Naive thymus-derived CD4-positive, alpha-beta T cell (primary cell): ENCODE measurements at places on chromosomes 7 and 10. TPM values are rescaled to one million over a fixed set of nuclear protein-coding genes. Genes with fewer than 3 reads are reported as not detected.

Gene ZSCAN25
- polyA plus RNA-seq: 15.5 TPM

Gene SLC18A3
- polyA plus RNA-seq: not detected

GRCh38 chr7:101241015-101241363 is 3.4 kb upstream of the CLDN15 start:
- DNase-seq: no peak

Gene CLRN3
- not detected for polyA plus RNA-seq

- no peak for DNase-seq
Measured at GRCh38 chr10:60865198-60865783, 78.7 kb downstream of the RHOBTB1 start.

GRCh38 chr10:129274748-129275474 is 192.1 kb upstream of the MGMT start:
- no peak for DNase-seq

Gene HMX3
- polyA plus RNA-seq: not detected

Gene SORBS1
- polyA plus RNA-seq: 0.79 TPM

DNA sequence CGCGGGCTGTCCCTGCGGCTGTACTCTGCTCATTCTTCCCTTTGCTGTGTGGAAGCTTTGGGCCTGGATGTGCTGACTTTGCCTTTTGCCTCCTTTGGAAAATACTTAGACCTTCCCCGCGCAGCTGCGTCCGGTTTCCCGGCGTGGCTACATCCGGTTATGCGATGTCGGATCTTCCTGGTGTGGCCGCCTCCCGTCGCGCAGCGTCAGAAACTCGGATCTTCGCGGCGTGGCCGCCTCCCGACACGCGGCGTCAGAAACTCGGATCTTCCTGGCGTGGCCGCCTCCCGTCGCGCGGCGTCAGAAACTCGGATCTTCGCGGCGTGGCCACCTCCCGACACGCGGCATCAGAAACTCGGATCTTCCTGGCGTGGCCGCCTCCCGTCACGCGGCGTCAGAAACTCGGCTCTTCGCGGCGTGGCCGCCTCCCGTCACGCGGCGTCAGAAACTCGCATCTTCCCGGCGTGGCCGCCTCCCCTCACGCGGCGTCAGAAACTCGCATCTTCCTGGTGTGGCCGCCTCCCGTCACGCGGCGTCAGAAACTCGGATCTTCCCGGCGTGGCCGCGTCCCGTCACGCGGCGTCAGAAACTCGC is 50.2 kb upstream of the SUN1 start:
- no peak for DNase-seq

DNA sequence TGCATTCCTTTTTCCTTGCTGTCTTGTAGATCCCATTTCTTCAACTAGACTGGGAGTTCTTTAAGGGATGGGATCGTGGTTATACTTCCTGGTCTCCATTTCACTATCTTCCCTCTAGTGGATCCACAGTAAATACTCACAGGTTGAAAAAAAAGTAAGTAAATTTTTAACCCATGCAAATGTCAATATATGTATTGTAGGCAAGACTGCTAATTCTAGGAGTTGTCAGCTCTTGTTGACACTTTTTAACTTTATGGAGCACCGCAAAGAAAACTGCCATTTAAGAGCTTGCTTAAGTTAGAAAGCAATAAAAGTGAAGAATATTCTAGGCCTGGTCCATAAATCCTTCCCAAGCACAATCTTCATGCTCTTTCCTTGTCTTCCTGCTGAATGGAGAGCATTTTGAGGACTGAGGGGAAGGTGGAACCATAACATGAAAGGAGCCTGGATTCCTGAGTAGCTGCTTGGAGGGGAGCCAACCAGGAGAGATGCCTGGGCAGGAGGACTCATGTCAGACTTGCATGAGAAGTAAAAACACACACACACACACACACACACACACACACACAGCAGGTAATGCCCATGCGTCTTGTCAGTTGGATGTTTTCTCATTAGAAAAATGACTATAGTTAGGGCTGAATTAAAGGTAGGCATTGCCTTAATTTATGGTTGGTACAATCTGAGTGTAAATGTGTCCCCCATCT is 32.2 kb downstream of the VWA2 start:
- no peak for DNase-seq

Gene MYO3A
- not detected for polyA plus RNA-seq

Gene ATOH7
- polyA plus RNA-seq: not detected

DNA sequence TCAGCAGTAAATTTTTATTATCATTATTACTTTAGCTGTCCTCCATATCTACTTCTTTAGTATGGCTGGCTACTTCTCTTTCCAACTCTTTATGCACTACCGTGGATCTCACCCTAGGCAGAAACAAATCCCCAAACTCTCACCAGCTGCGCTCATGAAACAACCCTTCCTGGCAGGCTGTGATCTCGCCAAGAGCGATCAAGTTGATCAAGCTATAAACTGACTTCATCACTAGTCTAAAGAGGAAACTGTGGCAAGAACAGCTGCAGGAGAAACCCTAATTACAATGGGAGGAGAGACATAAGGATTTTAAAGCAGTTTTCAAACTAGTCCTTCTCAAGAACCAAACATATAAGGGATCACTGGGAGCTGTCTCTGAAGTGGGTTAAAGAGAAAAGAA is 160.5 kb upstream of the PRSS58 start:
- no peak for DNase-seq

GRCh38 chr10:82397854-82398253 is 522.9 kb downstream of the NRG3 start:
- DNase-seq: no peak

- no peak for DNase-seq
Measured at GRCh38 chr10:1928606-1929005, 191.3 kb upstream of the ADARB2 start.

Gene ANKRD22
- polyA plus RNA-seq: 0.54 TPM

GRCh38 chr7:94044806-94045205 is 40.7 kb upstream of the BET1 start:
- DNase-seq: no peak

- peak; percentile 56 for DNase-seq
Measured at GRCh38 chr7:151276666-151277590, 28.4 kb upstream of the SMARCD3 start.

- DNase-seq: no peak
Measured at GRCh38 chr7:123184271-123184670, 15.5 kb downstream of the SLC13A1 start.

GRCh38 chr7:77837966-77838365 is 39.4 kb downstream of the PHTF2 start:
- no peak for DNase-seq

DNA sequence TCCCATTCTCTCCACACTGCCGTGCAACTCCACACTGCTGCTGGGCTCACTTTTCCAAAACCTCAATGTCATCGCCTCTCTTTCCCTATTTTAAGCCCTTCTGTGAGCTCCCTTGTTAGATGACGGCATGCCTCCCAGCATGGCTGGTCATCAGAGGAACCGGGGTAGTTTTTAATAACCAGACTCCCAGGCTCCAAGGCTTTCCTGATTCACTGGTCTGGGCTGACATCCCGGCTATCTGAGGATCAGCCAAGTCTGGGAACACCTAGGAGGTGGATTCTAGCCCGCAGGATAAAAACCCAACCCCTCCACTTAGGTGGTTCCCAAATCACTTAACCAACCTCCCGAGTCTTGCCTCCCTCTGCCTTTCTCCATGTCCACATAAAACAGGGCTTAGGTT is 295.4 kb upstream of the FZD8 start:
- DNase-seq: no peak

GRCh38 chr10:122294511-122295450 is 23.7 kb downstream of the BTBD16 start:
- no peak for DNase-seq

GRCh38 chr7:787332-788240 is 44.7 kb upstream of the SUN1 start:
- DNase-seq: no peak

Gene SPACDR
- polyA plus RNA-seq: not detected

DNA sequence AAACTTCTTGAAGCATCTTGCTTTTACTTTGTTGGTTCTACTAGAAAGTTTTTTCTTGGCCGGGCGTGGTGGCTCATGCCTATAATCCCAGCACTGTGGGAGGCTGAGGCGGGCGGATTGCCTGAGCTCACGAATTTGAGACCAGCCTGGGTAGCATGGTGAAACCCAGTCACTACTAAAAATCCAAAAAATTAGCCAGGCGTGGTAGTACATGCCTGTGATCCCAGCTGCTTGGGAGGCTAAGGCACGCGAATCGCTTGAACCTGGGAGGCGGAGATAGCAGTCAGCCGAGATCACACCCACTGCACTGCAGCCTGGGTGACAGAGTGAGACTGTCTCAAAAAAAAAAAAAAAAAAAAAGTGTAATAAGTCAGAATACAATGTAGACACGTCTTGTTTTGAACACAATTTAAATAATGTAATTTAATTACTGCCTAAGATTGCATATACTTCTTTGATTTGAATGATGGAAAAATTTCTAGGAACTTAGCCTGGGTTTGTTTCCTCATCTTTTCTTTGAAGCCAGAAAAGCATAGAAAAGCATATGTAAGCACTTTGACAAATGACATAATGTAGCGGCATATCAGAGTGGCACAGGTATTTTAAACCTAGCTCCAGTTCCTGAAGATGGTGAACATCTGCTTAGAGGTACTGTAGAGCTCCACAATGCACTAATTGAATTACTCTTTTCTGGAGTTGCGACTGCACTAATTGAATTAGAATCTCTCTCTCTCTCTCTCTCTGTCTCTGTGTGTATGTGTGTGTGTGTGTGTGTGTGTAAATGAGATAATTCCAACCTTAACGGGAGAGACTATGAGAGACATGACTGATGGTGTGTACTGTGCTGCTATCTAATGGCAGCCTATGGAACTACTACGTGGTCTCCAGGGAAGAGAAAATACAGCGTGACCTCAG is 87.8 kb downstream of the BTRC start:
- DNase-seq: peak; percentile 39

DNA sequence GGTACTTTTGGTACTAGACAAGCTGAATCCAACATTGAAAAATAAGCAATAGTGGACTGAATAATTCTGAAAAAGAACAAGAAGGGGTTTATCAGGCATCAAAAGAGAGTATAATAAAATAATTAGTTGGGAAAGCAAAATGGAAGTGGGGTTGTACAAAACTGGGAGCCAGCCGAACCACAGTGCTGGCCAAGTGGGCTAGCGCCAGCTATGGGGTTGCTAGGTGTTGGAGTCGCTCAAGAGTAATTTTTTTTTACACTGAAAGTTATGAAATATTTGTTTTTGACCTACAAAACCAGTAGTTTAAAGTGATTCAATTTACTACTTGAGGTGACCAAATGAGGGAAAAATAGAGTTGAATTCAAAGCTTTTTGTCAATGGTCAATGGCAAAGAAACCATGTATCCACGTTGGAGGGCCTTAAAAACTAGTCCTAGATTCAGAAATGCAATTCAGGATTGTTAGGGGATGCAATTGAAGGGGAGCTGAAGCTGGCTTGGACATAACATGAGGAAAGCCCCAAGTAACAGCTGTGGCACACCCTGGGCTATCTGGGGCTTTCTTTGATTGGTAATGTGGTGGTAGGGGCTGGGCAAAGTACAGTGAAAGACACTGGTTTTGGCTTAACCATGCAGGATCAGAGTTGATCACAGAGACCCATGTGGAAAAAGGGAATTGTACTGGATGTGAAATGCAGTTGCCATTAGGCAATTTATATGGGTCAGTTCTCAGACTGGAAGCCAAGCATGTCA is 28.3 kb upstream of the MSMB start:
- DNase-seq: no peak

Gene IFIT3
- 4.1 TPM for polyA plus RNA-seq

Gene CUL1
- 74.0 TPM for polyA plus RNA-seq

Gene LRIT1
- polyA plus RNA-seq: not detected

Gene AP4M1
- 5.1 TPM for polyA plus RNA-seq

DNA sequence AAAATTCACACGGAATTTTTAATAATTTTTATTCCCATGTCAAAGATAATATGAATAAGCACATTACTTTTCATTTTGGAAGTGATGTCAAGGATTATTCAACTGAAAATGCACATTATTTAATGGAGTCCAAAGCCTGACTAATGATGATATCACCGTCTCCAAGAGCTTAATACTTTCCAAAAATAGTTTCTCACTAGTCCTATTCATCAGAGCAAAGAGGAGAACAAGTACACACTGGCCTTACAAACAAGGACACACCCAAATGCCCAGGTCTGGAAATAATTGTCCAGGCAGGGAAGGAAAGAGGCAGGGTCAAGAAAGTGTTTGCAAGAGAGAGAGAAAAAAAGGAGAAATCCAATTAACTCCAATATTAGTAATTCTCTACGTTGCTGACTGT is 216.8 kb upstream of the CCDC6 start:
- no peak for DNase-seq

GRCh38 chr7:135575296-135575695 is 17.6 kb downstream of the NUP205 start:
- no peak for DNase-seq

DNA sequence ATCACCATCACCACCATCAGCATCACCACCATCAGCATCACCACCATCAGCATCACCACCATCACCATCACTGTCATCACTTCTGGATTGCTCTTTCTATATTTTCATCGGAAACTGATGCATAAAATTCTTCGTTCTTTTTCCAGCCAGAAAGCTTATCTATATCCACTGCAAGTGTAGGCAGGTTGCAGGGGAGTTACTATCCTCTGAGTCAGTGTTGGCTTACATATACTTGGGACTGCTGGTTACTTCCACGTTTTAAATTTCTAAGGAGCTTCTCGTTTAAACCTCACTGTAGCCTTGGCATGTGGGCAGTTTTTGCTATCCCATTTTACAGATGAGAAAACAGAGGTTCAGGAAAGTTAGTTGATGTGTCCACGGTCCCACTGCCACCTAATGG is 66.1 kb downstream of the FOXL3 start:
- no peak for DNase-seq

- no peak for DNase-seq
Measured at GRCh38 chr10:128173386-128173785, 47.2 kb upstream of the MKI67 start.

DNA sequence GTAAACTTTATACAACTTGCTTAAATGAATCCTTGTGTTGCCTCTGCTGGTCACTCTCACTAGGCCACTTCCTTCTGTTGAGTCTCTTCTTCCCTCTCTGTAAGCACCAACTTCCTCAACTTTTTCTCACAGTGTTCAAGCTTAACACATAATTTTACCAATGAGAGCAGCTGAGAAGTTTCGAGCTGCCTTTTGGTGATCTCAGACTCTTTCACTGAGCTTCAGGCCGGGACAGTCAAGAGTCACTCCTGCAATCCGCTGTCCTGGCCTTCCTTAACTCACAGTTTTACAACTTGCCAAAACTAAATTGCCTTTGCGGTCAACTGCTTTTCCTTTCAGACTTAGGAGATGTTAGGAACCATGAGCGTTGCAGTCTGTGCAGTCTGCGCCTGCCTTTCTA is 47.4 kb downstream of the PRPF18 start:
- no peak for DNase-seq
